Aorta (tissue), 5 donors: ENCODE measurements at places on chromosomes 13 and 19. TPM values are rescaled to one million over a fixed set of nuclear protein-coding genes. Genes with fewer than 3 reads are reported as not detected.

AP1M2 gene
- polyA plus RNA-seq = 0.05 TPM

SAMD4B gene
- 33.6 TPM for polyA plus RNA-seq

CYP2F1 gene
- polyA plus RNA-seq = not detected

RYR1 gene
- 1.3 TPM for polyA plus RNA-seq

TEKTIP1 gene
- not detected for polyA plus RNA-seq

ZNF419 gene
- polyA plus RNA-seq = 7.0 TPM
